ENCODE measurements at places on chromosomes 1 and 21.

GRCh38 chr1:43634721-43635120 is 15.2 kb upstream of the KDM4A start:
- DNase-seq, result no peak

- no peak for DNase-seq
Observed at GRCh38 chr1:32321712-32322291, 14.2 kb downstream of the MARCKSL1 start.

GRCh38 chr1:76408303-76408702 is 333.8 kb downstream of the ST6GALNAC3 start:
- no peak for DNase-seq

GRCh38 chr21:35506771-35507170 is 457.7 kb upstream of the RUNX1 start:
- DNase-seq, result no peak

DNA sequence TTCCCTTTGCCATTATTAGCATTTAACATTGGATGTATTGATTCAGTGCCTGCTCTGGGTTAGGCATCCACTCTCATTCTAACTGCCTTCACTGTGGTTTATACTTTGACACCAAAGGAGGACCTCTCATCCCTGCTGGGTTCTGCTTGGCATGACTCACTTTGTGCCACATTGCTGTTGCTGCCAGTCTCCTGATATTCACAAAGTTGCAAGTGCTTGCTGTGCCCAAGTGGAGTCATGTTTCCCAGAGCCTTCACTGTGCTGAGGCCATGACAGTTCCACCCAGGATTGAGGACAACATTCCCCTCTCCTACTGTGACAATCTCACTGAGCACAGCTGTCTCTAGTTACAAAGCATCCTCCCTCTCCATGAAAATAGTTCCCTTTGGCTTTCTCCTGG is 519.9 kb upstream of the USP24 start:
- no peak for DNase-seq

GRCh38 chr21:35398346-35398982 is 349.4 kb upstream of the RUNX1 start:
- no peak for DNase-seq

DNA sequence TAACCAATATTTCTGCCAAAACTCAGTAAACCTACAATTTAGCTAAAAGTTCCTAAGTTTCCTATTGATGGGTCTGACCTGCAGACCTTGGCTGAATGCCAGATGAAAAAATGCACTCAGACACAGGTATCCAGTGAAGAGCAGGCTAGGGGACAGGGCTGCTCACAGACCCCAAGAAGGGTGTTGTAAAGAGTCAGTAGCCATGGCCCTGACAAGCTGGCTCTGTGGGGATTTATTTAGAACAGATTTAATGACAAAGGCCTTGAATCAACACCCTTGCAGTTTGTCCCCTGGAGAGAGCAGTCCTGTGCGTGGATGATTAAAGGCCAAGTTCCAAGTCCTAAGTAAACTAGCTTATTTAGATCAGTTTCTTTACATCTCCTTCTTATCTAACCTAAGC is 1243.2 kb upstream of the ADGRL4 start:
- DNase-seq, result no peak

DNA sequence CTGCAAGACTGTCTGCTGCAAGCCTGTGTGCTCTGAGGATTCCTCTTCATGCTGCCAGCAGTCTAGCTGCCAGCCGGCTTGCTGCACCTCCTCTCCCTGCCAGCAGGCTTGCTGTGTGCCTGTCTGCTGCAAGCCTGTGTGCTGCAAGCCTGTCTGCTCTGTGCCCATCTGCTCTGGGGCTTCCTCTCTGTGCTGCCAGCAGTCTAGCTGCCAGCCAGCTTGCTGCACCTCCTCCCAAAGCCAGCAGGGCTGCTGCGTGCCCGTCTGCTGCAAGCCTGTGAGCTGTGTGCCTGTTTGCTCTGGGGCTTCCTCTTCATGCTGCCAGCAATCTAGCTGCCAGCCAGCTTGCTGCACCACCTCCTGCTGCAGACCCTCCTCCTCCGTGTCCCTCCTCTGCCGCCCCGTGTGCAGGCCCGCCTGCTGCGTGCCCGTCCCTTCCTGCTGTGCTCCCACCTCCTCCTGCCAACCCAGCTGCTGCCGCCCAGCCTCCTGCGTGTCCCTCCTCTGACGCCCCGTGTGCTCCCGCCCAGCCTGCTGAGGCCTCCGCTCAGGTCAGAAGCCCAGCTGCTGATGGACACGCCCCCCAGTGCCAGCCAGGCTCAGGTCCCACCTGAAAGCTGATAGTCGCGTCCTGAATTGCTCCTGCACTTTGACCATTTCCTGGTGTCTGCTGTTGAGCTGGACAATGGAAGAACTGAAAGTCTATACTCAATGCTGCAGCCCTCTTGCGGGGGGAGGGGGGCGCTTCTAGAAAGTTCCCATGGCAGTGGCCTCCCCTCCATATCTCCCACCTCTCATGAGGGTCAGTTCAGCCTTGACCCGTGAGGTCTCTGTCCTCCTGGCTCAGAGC is 1.2 kb downstream of the KRTAP10-4 start:
- no peak for DNase-seq

DNA sequence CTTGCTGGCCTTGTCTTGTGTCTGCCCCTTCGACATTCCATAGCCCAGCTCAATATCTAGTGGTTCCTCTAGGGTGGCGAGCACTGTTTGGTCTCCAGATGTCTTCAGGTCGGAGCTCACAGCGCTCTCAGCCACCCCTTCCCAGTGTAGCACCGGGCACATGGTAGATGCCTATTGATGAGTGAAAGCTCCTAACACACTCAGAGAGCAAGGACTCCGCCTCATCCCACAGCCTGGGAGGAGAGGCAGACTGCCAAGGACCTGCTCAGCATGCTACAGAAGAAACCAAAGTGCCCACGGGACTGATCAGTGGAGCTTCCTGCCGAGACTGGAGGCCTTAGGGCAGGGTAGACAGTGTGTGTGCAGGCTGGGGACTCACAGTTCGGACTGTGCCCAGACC is 10.9 kb downstream of the PCSK9 start:
- no peak for DNase-seq

DNA sequence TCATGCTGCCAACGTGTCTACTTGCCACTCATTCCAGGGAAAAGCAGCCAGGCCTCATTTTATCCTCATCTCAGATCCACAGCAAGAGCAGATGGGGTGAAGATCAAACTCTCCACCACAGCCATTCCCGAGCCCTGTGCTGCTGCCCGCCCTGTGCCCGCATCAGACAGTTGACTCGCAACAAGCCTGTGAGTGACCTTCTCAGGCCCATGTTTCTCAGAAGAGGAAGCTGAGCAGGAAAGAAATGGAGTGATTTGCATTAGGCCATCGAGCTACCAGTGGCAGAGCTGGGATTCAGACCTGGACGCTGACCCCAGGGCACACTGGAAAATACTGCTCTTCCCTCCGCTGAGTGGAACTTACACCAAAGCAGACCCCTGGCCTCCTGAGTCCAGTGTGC is 1.2 kb downstream of the CNR2 start:
- no peak for DNase-seq

DNA sequence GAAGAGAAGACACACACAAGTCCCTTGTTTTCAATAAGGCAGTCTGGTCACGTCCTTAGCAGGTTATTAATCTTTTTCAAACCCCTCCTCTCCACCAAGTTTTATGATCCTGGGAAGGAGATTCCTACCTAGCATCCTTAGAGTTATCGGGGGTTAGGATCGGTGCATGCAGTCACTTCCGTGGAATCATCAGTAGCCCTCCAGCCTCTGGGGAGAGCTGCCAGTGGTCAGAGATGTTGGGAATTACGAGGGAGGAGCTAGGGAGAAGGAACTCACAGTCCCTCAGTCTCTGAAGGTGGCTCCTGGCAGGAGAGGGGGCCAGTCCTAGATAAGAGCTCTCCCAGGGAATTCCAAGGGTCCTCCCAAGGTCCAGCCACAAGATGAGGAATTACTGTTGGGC is 57.7 kb upstream of the ATP5PO start:
- DNase-seq, result no peak

DNA sequence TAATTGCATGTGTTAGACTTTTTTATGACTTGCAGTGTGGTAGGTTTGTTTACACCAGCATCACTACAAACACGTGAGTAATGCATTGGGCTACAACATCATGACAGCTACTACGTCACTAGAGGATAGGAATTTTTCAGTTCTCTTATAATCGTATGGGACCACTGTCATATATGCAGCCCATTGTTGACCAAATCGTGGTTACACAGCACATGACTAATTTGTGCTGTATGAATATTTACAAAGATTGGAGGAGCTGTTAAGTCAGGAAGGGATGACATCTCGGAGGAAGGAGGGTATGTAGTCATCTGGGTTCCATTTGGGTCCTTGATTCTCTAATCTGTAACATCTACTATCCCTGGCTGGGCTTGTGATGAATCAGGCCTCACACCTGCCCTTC is 270.9 kb downstream of the TNR start:
- DNase-seq, result no peak

DNA sequence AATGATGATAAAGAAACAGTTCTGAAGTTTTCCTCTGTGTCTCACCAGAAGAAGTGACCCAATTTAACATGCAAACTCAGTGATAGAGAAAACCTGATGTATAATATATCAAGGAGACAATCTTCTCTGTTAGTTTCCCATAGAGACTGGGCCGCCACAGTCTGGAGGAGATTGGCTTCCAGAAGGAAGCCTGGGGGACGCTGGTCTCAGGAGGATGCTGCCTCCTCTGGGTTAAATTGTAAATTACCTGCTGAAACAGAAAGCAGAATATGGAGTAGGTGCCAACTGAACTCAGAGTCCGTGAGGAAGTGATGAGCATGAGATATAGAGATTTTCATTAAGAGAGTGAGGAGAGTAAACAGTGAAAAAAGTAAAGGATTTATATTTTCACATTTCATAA is 15.8 kb downstream of the OR14I1 start:
- DNase-seq, result no peak

DNA sequence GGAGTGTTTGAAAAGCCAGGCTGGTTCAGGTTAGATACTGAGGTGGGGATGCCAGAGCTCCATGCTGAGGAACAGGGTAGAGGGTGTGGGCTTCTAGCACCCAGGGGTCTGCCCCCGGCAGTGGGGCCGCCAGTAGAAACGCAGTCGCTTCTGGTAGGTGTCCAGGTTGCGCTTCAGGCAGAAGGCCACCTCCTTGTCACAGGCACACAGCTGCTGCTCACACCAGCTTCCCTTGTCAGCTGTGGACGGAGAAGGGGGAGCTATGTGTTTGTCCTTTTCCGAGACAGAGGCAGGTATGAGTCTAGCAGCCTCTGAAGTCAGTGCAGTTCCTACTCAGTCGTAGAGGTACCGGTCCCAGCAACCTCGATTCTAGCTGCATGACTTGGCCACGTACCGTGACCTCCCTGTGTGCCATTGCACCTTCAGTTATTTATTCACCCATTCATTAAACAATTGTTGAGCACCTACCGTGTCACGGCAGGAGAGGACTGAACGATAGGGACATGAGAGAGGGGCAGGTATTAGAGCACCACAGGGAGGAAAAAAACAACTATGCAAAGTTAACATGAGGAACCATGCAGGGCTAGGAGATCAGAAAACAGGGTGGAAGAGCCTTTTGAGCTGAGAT is 5.2 kb downstream of the PLA2G2D start:
- DNase-seq, result no peak

DNA sequence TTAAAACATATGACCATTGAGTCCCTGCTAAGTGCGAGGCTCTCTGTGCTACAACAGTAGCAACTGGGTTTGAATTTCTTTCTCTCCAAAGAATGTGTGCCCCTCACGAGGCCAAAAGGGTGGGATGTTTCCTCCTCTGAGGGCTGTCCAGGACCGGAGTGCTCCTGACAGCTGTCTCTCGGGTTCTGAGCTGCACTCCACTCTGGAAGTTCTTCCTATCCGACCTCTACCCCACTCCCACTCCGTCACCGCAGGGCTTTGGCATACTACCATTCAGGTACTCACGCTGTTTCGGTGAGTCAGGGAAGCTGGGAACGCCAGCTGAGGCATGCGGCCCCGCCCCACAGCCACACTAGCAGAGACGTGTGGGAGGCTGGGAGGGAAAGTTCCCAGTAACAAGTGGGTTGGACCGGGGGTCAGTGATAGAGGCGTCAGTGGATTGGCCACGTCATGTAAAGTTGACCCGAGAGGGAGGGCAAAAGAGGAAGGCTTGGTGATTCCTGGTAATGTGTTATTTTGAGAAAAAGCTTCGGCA is 705 bp upstream of the SLC50A1 start:
- peak; percentile 22 for DNase-seq

DNA sequence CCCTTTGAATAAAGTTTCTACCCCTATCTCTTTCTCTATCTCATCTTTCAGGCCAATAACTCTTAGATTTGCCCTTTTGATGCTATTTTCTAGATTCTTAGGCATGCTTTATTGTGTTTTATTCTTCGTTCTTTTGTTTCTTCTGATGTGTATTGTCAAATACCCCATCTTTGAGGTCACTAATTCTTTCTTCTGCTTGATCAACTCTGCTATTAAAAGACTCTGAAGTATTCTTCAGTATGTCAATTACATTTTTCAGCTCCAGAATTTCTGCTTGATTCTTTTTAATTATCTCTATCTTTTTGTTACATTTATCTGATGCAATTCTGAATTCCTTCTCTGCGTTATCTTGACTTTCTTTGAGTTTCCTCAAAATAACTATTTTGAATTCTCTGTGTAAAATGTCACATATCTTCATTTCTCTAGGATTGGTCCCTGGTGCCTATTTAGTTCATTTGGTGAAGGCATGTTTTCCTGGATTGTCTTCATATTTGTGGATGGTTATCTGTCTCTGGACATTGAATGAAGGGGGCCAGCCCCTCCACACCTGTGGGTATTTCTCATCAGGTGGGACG is 11.2 kb upstream of the CYP2J2 start:
- no peak for DNase-seq

DNA sequence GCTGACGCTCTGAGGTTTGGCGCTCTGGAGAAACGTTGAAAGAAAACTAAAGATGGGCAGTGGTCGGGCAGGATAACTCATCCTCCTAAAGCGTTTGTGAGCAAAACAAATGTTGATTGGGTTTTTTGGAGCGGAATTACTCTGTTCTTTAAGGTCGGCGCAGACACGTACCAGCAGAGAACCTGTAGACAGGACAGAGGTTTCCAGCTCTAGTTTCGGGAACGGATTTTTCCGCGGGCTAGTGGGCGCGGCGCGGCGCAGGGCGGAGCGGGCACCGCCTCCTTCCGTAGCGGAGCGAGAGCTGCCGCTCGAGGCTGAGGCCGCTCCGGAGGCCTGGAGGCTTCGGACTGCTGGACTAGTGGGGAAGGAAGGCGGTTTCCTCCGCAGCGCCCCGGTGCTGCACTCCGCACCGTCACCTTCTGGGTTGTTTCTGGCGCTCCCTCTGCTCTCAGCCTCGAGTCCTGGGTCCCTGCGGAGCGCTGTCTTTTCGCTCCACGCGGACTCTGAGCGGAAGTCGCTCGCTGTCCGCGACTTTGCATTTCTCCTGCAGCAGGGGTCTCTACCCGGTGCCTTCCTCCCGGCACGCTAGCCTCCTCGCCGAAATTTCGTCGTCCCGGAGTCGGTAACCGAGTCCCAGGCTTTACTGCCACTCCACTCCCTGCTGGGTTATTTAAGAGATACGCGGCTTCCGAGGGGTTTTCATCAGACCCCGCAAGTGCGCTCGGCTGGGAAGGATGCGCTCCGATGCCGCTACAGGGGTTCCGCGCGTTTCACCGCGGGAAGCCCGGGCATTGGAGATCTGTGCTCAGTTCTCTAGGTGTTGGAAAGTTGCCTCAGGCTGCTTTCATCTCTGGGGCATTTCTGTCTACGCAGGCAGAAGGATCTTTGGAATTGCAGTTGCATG is 7.0 kb downstream of the FOXD2 start:
- no peak for DNase-seq

- DNase-seq, result no peak
Observed at GRCh38 chr1:215146240-215146975, 63.9 kb downstream of the KCNK2 start.

- no peak for DNase-seq
Observed at GRCh38 chr1:84268346-84268745, 33.2 kb upstream of the SAMD13 start.

GRCh38 chr21:40929833-40930232 is 82.9 kb upstream of the DSCAM start:
- no peak for DNase-seq

GRCh38 chr1:181083842-181084605 is 4.5 kb upstream of the IER5 start:
- no peak for DNase-seq

All from activated CD4-positive, CD25-positive, alpha-beta regulatory T cell treated with anti-CD3 and anti-CD28 coated beads, Interleukin-2, amount 50 U/mL, for 16 hours (primary cell).